Inflammatory macrophage treated with lipopolysaccharide for 1 hour (primary cell): ENCODE measurements at places on chromosomes 5 and 9.

DNA sequence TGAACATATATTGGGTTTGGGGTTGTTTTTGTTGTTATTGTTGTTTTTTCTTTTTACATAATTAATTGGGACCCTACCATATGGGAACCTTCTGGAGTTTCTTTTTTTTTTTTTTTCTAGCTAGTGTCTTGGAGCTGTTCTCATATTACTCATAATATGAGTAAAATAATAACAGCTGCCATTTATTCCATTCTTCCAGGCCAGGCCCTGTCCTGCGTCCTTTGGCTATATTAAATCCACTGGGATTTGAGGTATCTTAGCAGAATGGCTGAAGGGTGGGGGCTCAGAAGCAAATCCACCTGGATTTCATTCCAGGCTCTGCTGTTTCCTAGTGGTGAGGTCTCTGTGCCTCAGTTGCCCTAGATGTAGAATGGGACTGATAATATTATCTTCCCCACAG, 47.2 kb upstream of the RPL26L1 start:
- DNase-seq, result no peak

- no peak for DNase-seq
Observed at GRCh38 chr5:59704936-59705335, 188.6 kb downstream of the PDE4D start.

DNA sequence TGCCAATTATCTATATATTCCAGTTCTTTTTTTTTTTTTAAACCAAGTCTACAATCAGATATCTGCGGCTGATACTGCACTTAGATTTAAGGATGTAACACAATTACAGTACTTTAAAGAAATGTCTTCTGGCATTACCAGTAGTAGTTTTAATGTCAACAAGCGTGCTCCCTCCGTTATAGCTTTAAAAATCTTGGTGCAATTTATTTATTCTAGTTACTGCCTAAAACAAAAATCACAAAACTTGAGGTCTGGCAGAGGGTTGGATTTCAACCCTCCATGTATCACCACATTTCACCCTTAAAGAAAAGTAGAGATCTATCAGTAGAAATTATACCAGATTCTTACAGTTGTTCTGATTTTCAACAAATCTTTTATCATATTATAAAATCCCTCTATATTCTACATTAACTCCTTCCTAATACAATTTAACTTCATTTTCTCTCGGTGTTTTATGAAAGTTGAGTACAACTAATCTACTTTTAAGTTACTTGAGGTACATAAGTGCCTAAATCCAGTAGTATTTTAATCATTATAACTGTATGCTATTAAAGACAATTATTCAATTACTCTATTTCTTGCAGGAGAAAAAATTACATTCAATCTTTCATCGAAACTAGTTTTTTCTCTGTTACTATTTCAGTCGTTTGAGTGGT, 2.0 kb upstream of the RICTOR start:
- no peak for DNase-seq

- DNase-seq, result no peak
Observed at GRCh38 chr5:103464835-103465484, 97.6 kb downstream of the NUDT12 start.

DNA sequence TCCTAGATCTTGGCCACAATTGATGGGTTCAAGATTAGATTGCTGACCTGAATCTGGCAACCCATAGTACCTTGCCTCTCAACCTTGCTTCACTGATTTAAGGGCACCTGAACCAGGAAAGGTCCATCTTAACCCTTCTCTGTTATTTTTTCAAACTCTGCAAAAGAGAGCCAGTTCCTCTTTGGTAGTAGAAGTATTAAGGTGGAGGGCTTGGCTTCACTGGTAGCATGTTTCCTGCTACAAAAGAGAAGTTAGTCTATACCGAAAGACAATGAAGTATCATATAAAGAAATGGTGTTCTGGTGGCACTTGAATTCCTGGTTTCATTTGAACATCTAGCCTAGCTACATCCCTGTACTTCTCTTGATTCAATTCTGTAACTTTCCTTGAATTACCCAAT, 8.5 kb downstream of the ALG2 start:
- DNase-seq, result no peak

DNA sequence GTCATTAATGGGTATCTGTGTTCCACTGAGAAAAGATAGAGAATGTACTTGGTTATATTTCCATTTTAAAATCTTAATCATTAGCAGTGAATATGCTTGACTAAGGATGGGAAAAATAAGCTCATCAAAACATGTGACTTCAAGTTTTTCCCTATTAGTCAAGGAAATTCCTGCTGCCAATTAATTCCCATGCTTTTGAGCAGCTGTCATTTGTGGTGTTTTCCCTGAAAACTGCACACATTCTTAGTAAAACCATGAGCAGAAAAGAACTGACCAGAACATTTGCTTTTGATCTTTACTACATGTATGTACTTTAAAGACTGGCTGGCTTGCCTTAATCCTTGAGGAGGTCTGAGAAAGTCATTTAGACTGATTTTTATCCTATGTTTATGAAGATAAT, 75.2 kb downstream of the AOPEP start:
- DNase-seq, result no peak

DNA sequence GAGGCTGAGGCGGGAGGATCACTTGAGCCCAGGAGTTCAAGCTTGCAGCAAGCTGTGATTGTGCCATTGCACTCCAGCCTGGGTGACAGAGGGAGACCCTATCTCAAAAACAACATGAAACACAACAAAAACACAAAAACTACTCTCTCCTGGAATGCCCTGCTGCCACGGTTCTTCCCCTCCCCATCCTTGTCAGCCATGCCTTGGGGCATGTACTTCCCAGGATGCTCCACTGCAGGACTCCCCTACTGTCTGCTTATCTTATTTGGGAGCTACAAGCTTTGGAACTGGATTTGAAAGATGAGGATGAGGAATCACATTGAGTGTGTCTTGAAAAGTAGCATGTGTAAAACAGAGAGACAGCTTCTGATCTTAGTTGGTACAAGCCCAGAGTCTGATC, 40.1 kb upstream of the KIAA1958 start:
- DNase-seq, result no peak

- DNase-seq, result no peak
Observed at GRCh38 chr9:72144756-72145492, 4.3 kb upstream of the GDA start.
